SK-N-SH (cell line): ENCODE measurements at places on chromosomes 4 and X.

DNA sequence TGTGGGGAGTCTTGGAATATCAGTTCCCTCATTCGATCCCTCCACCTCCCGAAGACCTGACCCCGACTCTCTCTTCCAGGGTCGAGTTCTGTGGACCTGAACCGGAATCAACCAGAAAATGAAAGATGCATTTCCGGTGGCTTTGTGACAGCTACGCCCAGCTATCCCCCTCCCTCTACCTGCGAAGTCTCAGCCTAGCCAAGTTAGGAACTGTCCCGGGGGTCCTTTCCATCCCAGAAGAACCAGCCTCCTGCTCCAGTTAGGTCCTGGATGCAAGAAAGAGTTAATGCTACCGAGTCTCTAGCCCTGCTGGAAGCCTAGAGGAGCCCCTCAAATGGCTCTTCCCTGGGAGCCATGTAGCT lies 13.4 kb upstream of the ETDC start:
- DNase-seq, result no peak

GRCh38 chrX:137695417-137695816 lies 129.5 kb downstream of the ZIC3 start:
- DNase-seq, result no peak

DNA sequence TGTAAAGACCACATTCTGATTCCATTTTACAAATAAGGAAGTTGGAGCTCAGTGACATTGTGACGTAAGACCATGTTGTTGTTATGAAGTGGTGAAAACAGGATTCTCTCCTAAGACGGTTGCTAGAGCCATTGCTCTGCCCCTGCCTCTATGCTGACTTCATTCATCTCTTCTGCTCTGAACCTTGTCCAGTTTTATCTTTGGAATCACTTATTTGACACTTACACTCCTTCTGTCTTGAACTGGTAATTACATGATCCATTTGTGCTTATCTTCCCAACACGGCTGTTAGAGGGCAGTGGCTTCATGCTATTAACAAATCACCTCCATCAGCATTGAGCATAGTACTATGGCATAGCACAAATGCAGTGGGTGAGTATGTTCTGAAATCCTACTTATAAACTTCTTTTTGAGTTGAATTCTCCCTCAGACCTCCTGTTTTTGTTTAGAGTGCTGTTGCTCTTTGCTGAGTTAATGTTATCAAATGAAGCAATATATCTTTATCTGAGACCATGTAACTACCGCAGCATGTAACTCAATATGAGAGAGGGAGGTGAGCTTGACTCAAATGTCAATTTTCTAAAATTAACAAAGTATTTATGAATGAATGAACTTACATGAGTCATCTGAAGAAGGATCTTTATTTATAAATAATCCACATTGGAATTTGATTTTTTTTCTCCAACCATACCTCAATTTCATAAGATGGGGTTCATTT lies 177.8 kb downstream of the RASL11B start:
- DNase-seq, result no peak

DNA sequence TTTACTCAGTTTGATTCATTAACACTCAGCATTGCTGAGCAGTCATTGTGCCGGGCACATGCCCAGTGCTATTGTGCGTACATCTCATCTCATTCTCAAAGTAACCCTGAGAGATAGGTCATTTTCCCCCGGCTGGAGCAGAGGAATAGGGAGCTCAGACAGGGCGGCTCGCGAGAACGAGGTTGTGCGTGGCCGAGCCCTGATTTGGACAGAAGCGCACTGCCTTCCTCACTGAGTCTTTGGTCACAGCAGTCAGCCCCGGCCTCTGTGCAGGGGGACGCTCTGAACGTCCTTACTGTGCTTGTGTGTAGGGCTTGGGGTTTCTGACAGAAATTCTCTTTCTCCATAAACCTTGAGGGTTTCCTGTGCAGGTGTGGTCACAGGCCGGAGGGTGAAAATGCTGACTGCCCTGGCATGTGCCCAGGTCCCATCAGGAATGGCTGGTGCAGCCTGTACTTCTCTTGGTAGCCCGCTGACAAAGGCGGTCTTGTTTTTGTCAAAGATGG lies 39.5 kb downstream of the NOP14 start:
- DNase-seq, result no peak

DNA sequence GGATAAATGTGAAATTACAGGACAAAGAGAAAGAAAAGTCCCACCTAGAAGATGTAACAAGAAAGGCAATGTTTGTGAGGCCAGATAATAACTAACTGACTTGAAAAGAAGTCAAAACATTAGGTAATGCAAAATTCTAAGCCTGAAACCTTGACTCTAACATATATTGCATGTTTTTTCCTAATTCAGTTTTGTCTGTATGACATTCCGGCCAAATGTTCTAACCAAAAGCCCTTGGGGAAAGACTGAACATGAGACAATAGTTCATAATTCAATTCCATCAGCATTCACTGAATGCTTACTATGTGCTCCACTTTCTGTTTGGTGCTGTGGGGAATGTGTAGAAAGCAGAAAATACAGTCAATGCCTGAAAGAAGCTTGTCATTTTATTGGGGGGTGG lies 84.8 kb upstream of the PLAC1 start:
- no peak for DNase-seq

DNA sequence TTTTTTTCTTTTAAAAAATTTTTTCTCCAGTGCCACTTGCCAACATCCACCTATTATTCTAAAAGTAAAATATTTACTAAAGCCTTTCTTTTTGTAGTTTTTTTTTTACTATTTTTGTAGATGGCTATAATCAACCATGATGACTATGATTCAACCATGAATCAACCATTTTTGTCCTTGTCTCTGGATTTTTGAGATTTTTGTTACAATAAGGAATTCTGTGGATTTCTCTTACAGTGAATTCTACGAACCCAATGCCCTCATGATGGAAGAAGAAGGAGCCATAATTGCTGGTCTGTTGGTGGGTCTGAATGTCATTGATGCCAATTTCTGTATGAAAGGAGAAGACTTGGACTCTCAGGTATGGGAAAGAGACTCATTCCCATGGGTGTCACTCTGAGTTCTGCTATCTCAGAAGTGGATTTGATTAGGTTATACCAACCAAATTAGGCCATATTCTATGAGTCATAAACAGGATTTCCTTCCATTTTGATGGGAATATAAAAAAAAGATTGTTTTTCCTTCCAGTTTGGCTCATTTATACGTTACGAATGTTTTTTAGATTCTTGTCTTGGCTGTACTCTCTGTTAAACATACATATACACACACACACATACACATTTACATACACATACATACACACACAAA lies 46.7 kb downstream of the RUFY3 start:
- no peak for DNase-seq
